ENCODE measurements at places on chromosomes 3 and 15. TPM values are rescaled to one million over a fixed set of nuclear protein-coding genes. Genes with fewer than 3 reads are reported as not detected.

Gene HDAC11
- 21.5 TPM for total RNA-seq

DNA sequence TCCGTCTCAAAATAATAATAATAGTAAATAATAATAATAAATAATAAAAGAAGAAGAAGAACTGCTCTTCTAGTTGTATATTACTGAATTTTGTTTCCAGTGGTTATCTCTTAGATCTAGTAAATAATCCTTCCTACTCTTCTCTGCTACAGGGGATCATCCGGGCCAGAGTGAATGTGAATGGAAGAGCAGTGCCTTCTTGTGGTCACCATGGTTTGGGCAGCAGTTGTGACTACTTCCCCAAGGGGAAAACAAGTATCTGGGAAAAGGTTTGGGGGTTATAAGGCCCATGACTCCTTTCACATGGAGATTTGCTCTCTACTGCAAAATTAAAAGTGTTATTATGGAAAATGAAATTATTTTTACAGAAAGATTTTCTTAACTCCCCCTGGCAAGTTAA lies 5.5 kb upstream of the OR5K1 start:
- no peak for DNase-seq

- no peak for DNase-seq
Measured at GRCh38 chr15:79779746-79780145, 117.1 kb downstream of the MTHFS start.

- DNase-seq = no peak
Measured at GRCh38 chr3:196962108-196962929, 6.3 kb downstream of the PIGZ start.

GRCh38 chr3:71962561-71963240 lies 177.8 kb upstream of the PROK2 start:
- no peak for DNase-seq
